ENCODE measurements at places on chromosomes 7 and 10.

DNA sequence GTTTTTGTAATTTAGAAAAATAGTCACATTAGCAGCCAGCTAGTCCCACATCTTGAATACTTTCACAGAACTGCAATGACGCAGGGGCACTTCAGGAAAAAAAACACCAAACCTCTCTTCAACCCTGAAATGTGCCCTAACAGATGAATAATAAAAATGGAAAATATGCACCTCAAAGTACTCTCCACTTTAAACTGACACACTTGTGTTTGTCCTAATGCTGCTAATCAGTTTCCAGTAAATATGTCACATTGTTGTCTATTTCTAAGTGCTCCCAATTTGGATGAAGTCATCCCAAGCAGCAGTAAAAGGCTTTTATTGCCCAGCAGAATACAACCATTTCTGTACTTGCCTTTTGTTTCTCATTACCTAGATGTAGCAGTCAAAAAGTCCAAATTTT, 86.7 kb downstream of the PARD3 start:
- no peak for DNase-seq

DNA sequence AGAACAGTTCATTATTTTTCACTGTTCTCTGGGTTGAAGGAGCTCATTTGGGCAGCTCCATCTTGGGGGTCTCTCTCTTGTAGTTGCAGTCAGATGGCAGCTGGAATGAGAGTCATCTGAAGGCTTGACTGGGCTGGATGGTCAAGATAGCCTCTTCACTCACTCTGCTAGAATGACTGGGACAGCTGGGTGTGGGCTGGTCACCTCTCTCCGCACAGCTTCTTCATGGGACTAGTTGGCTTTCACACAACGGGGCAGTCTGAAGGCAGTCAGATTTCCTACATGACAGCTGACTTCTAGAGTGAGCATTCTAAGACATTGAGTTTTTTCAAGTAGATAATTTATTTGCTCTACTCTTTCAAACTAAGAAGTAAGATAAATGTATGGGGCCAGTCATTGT, 13.1 kb downstream of the PLEKHA1 start:
- DNase-seq, result no peak

DNA sequence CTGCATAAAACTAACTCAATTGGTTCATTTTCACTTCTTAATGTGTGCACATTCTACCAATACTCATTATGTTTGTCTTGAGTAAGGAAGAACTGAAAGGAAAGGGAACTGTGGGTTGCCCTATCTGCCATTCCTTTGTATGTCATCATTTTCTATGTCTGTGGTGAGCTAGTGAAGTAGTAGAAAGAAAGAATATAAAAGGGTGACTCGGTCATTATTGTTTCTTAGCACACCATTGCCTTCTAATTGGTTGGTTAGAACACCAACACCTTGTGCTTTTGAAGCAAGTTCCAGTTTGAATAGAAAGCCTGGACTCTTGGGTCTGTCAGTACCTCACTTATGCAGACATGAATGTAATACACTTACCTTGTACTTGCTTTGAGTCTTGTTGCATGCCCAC, 64.3 kb upstream of the MDFIC start:
- no peak for DNase-seq

GRCh38 chr7:45149606-45150005, 8.0 kb upstream of the RAMP3 start:
- DNase-seq, result no peak

- DNase-seq, result no peak
These were observed 66.1 kb downstream of the ADD3 start for GRCh38 chr10:110073896-110074295.

DNA sequence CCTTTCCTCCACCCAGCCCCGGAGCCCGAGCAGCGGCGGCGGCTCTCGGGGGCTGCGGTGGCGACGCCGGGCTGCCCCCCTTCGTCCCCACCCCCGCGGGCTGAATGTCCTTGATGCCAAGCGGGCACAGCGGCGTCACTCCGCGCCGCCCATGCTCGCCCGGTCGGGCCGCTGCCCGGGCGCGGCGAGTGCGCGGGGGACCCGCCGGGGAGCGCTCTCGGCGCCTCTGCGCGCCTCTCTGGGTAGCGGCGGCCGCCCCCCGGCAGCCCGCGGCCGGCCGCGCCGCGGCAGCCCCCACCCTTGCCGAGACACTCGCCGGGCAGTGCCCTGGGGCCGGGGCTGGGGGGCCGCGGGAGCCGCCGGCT, 433 bp upstream of the PLXNA4 start:
- no peak for DNase-seq

DNA sequence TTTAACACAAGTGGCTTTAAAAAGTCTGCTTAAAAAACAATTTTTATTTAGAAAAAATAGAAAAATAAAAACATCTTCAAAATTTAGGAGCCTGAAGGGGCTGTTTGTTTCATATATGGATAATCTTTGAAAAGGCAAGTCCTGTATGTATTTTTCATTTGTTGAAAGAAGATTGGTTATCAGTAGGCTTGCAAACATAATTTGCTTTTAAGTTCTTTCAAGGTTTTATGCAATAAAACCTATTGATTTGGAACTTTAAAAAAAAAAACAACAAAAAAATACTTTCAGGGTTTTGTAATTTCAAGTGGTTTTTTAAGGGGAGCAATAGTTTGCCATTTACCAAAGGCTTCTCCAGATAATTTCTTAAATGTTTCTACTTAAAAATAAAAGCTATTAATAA, 35.6 kb downstream of the MPLKIP start:
- DNase-seq, result no peak

- no peak for DNase-seq
These were observed 48.1 kb downstream of the WIPF3 start for GRCh38 chr7:29854257-29854938.

DNA sequence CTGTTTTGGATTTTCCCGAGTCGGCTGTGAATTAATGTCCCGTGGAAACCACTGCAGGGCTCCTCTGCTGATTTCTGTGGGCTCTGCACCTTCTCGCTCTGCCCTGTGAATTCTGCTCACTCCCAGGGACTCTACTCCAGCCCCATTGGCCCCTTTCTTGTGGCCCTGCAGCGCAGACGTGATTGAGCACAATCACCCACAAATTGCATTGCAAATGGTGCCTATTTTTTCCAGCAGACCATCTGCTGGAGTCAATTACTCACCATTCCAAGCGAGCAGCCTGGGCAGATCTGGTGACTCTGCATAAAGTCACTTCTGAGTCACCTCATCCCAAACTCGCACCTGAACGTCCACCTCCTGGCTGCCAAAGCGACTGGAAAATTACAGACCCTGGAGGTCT, 235.8 kb downstream of the PAXIP1 start:
- no peak for DNase-seq

GRCh38 chr7:44733708-44734481, 14.8 kb upstream of the ZMIZ2 start:
- DNase-seq, result no peak

DNA sequence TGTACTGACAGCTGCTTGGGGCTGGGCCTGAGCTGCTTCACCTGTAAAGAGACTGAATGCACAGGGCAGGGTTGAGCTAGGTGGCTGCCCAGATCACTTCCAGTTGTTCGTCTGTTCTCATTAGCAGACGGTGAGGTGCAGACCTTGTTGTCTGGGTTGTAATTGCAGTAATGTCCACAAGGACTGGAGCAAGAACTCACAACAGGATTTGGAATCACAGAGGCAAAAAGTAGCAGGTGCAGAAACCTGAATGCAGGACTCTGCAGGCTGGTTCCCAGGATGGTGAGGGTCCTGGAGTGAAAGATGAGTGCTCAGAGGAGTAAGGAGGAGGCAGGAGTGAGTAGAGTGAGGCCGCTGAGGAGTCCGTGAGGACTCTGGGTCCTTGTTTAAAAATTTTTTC, 9.2 kb downstream of the ZSCAN25 start:
- no peak for DNase-seq

GRCh38 chr10:132642732-132643008, 105.1 kb downstream of the INPP5A start:
- DNase-seq, result no peak

GRCh38 chr10:97071496-97071895, 114.3 kb downstream of the SLIT1 start:
- DNase-seq, result no peak
